ENCODE measurements at places on chromosomes 5 and 9.
A peak's percentile ranks its signal among the peaks of the same experiment; 100 is the strongest.

DNA sequence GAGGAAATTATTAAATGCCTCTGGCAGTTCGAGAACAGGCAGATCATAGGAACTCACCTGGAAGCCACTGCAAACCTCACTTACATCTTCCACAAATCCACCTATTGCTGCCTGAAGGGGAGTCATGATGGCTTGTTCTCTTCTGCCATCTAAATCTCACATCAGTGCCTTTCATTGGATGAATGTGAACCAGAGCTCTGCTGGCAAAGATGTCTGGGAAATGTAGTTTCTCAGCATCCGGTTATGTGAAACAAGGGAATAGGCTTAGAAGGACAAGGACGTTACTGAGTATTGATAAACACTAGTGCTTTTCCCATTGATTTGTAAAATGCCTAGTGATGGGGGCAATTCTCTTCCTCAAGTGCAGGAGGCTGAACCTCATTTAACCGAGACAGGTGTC is 483.3 kb downstream of the ARHGEF28 start:
- no peak for DNase-seq

DNA sequence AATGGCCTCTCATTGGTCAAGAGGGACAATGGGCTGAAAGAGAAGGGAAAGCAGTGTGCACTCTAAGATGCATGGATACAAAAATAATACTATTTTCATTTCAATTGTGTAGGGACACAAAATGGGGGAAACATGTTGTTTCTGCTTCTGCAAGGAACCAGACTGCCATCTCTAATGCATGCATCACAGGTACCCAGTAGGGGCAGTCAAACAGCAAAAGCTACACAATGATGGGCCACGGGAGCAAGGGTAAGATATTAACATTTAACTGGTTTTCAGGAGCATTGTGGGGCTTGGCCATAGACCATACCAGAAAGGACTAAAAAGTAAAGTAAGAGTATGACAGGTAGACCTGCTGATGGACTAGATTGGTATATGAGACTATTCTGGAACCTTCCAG is 535.8 kb downstream of the SPATA31D1 start:
- DNase-seq, result no peak

- no peak for DNase-seq
Measured at GRCh38 chr5:113755516-113755915, 242.0 kb downstream of the YTHDC2 start.

- no peak for DNase-seq
Measured at GRCh38 chr5:135473956-135474670, 22.0 kb upstream of the TIFAB start.

- DNase-seq, result no peak
Measured at GRCh38 chr9:101626295-101626694, 31.5 kb upstream of the PPP3R2 start.

GRCh38 chr9:20437476-20437875 is 184.8 kb downstream of the MLLT3 start:
- peak; percentile 49 for DNase-seq

DNA sequence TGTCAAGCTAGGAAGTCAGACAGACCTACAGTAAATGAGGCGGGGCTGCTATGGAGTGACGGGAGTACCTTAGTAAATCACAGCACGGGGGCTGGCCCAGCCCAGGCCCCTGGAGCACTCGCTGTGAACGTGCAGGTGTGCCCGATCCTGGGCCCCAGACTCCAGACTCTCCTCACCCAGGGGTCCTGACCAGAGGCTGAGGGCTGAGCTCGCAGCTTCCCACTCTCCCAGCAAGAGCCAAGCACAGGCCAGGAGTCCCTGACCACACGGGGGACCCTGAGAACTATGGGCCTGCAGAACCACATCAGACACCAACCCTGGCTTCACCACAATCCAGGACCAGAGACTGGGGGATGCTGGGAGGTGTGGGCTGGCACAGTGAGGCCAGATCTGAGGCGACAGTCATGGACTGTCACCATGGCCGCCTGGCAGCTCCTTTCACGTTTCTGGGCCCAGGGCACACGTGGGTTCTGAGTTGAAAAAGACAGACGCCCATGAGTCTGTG is 73.4 kb downstream of the ADAMTS2 start:
- no peak for DNase-seq

DNA sequence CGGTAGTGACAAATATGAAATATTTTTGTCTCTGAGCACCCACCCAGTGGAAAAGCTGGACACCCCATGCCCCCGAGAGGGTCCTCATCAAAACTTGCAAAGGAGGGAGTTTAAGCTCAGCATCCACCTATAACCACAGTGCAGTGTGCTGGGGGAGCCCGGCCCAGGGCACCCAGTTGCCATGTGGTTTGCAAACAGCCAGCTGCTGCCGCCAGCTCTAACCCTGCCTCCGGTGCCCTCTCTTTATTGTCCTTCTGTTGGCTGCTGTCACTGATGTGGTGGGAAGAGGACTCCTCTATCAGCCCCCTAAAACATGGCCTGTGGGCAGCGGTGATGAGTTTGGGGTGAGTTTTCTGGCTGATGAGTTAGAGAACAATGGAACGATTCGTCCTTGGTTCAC is 160.9 kb upstream of the MVB12B start:
- no peak for DNase-seq

DNA sequence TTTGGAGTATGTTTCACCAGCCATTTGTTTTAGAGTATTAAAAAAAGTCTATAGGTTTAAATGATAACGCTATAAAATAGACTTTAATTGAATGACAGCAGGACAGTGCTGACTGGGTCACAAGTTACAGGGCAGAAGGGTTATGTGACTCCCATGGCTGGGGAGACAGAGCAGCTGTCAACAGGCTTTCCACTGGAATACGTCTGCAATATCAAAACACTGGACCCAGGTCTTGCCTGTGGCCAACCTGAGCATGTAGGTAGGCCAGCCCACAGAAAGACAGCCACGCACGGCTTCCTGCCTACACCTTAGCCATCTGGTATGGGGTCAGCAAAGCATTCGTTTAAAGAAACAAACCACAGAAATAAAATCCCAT is 80.7 kb downstream of the OTULIN start:
- no peak for DNase-seq

GRCh38 chr9:77449240-77450084 is 198.7 kb downstream of the GNA14 start:
- DNase-seq, result no peak

- DNase-seq, result no peak
Measured at GRCh38 chr9:12680757-12681156, 12.4 kb upstream of the TYRP1 start.

DNA sequence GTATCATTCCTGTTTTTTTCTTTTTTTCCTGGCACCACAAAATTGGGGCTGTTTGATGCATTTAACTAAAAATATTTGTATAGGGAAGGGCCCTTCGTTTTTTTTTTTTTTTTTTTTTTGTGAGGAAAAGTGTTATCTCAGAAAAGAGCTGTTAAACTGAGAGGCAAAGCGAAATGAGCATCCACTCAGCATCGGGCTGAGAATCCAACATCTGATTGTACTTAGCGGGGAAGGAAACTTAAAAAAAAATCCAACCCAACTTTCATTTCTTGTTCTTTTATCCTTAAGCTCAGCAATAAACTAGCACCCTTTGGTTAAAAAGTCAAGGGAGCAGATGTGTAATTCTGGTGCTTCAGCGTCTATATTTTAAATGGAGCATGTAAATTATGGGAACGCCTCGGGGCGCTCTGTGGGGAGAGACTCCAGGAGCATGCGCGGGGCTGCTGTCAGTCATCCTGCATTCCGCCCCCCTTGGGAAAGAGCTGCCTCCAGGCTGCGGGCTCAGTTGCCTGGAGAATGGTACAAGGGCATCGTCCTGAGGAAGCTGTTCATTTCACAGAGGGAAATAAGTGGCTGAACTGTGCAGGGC is 33.3 kb downstream of the DMRT2 start:
- no peak for DNase-seq

- no peak for DNase-seq
Measured at GRCh38 chr9:78775696-78776295, 478.9 kb downstream of the PSAT1 start.

DNA sequence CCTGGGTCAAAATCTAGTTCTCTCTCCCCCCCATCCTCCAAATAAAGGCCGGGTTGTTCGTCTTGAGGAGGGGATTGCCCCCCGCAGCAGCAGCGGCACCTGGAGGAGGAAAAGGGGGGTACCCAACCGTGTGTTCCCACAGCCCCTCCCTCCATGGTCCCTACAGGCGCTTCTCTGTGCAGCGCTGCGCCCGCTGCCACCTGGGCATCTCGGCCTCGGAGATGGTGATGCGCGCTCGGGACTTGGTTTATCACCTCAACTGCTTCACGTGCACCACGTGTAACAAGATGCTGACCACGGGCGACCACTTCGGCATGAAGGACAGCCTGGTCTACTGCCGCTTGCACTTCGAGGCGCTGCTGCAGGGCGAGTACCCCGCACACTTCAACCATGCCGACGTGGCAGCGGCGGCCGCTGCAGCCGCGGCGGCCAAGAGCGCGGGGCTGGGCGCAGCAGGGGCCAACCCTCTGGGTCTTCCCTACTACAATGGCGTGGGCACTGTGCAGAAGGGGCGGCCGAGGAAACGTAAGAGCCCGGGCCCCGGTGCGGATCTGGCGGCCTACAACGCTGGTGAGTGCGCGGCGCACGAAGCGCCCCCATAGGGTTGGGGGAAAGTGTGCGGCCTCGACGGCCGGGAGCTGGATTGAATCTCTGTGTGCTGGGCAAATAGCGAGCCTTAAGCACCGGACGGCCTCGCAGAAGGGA is 3.5 kb downstream of the LHX2 start:
- DNase-seq, result no peak

DNA sequence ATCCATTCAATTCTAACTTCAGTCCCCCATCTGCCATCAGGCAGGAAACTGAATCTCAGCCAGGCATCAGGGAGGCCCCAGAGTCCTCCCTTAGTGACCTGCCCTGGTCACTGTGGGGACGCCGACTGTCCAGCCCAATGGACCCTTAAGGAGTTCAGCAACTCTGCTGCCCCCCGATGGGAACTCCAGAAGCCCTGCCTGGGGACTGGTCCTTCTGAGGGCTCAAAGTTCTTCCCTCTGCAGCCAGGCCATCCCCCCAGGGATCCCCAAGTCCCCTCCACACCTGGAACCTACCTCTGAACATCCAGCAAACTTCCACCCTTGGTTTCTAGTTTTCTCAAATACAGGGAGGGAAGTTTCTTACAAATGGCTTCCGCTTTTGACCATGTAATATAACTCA is 76.8 kb downstream of the UBE2QL1 start:
- no peak for DNase-seq

DNA sequence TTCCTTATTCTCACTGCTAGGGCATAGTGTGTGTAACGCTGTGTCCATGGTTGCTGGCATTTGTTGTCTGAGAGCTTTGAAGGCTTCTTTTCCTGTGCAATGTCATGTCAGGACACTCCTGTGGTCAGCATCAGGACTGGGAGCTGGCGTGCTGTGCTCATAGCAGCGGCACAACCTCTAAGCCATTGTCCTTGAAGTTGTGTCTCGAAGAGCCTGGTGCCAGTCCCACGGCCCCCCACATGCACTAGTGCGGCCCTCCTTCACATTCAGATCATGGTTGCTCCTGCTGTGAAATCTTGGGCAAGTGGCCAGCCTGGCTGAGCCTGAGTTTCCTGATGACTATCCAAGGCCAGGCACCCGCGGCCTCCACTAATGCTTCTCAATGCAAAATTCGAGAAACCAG is 32.4 kb downstream of the PDZD2 start:
- DNase-seq, result no peak

- DNase-seq, result no peak
Measured at GRCh38 chr9:134556531-134557068, 85.0 kb upstream of the COL5A1 start.
